ENCODE measurements at places on chromosomes 6 and 20.

GRCh38 chr6:42411406-42411805 lies 40.3 kb downstream of the TRERF1 start:
- no peak for DNase-seq

- DNase-seq, result no peak
These were observed 26.8 kb downstream of the ERGIC3 start for GRCh38 chr20:35568645-35569044.

GRCh38 chr6:168530653-168531071 lies 89.7 kb downstream of the SMOC2 start:
- no peak for DNase-seq

DNA sequence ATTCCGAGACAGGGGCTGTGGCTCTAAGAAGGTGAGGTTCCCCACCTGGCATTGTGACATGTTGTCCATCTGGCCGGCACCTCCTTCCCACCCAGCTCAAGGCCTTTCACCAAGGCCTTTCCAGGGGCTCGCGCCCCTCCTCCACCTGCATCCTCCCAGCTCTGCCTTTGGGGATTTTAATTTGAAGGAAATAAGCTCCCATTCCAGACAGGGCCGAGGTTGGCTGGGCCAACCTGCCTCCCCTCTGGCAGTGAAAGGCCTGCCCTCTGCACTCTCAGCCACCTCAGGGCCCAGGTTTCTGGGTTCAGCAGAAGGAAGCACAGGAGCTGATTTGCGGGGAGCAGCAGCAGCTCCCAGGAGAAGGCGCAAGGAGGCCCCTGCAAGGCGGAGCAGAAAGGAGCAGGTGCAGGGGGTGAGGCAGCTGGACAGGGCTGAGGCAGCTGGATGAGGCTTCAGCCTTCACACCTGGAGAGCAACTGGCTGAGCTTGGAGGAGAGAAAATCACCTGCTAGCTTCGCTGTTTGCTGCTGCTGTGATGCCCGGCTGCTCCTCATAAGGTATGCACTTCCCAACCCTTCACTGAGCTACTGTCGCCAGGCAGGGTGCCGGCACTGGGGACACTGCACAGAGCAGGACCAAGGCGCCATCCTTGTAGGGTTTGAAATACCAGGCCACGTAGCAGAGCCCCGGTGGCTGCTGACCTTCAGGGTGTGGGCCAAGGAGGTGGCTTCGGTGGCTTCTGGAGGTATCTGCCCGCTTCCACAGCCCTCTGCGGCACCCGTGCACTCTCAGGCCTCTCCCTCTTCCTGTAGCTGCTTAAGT lies 147.0 kb downstream of the SYNDIG1 start:
- DNase-seq, result no peak

- no peak for DNase-seq
These were observed 381.9 kb upstream of the EPHA7 start for GRCh38 chr6:93801101-93801847.

- peak; percentile 34 for DNase-seq
These were observed 53.7 kb downstream of the BMP7 start for GRCh38 chr20:57212534-57213276.

DNA sequence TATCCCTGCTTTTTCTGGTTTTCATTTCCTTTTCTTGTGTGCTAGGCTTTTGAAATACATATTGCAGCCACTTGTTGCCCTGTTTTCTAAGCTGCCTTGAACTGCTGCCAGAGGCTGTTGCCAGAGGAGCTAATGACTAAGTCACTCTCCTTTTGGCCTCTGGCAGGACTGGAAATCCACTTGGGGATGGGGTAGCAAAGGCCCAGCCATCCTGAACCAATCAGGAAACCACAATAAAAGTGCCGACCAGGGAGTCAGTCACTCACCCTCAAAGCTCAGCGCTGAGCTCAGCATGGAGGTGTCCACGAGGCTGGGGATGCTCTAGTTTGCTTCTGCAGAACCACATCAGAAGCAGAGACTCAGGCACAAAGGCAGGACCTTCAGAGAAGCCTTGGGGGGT lies 813.0 kb downstream of the DHX35 start:
- peak; percentile 95 for DNase-seq

DNA sequence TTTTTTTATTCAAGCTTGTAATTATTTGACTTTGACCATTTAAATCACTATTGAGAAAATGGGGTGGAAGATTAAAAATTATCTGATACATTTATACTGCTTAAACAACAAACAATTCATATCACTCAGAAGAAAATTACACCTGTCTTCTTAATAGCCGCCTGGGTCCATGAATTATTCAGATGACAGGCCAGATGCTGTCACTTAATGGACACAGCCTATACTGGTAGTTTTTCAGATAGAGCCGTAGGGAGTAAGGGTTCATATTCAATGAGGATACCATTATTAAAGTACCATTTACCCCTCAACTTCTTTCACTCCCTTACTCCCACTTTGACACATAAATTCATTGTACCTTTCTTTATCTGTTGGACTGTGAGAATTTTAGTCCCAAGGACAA lies 1193.4 kb upstream of the MAP3K7 start:
- no peak for DNase-seq

DNA sequence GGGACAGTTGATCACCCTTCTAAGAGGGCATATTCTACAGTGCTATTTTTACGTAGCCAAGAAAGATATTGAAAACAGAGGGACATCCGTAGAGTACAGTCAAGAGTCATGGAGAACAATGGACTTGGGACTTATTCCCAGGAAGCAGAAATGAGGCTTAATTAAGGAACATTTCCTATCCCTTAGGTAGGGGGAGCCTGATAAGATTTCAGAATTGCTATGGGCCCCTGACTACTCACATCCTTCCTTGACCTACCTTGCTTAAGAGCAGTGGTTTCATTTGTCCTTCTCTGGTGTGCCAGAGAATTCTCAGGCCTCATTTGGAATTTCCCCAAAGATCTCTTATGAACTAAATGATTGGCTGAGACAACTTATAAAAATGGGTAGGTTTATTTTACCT lies 189.5 kb upstream of the DTNBP1 start:
- DNase-seq, result no peak

- no peak for DNase-seq
These were observed 19.0 kb downstream of the VAPB start for GRCh38 chr20:58407966-58408557.

DNA sequence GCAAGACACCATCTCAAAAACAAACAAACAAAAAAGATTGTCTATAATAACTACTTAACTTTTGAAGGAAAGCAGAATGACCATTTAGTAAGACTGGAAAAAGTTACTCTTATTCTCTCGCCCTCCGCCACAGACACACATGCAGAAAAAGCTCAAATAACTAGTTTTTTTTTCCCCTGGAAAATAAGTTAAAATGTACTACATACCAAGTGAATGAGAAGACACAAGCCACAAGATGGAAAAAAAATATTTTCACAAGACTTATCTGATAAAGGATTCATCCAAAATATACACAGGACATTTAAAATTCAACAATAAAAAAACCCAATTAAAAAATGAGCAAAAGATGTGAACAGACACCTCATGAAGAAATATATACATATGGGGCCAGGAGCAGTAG lies 31.9 kb downstream of the NUDT3 start:
- DNase-seq, result no peak

DNA sequence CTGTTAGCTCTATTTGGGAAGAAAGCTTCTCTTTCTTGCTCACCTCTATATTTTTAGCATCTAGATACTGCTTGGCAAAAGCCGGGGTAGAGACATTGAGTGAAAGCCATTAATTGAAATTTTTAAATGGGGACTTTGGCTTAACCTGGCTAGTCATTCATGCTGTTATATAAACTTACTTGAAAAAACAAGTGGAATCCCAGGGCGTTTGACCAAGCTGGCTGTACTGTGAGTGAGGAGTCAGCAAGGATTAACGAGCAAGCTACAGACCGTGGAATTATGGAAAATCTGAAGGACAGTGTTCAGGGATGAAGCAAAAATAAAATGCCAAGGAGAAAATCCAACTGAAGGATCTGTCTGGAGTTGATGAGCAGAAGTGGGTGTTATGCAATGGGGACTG lies 232.0 kb downstream of the GRM1 start:
- DNase-seq, result no peak

GRCh38 chr20:50826121-50826520 lies 31.3 kb downstream of the BCAS4 start:
- DNase-seq, result peak; percentile 64

GRCh38 chr6:41469156-41470028 lies 76.8 kb upstream of the FOXP4 start:
- no peak for DNase-seq

GRCh38 chr20:43636429-43636828 lies 30.5 kb upstream of the MYBL2 start:
- no peak for DNase-seq

DNA sequence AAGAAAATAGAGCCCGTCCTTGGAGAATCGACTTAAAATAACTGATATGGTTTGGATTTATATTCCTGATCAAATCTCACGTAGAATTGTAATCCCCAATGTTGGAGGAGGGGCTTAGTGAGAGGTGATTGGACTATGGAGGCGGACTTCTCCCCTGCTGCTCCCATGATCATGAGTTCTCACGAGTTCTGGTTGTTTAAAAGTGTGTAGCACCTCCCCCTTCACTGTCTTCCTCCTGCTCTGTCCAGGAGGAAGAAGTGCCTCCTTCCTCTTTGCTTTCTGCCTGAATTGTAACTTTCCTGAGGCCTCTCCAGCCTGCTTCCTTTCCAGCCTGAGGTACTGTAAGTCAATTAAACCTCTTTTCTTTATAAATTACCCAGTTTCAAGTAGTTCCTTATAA lies 529.2 kb downstream of the HAO1 start:
- DNase-seq, result no peak

- DNase-seq, result no peak
These were observed 667.9 kb downstream of the EPM2A start for GRCh38 chr6:145067430-145067829.

DNA sequence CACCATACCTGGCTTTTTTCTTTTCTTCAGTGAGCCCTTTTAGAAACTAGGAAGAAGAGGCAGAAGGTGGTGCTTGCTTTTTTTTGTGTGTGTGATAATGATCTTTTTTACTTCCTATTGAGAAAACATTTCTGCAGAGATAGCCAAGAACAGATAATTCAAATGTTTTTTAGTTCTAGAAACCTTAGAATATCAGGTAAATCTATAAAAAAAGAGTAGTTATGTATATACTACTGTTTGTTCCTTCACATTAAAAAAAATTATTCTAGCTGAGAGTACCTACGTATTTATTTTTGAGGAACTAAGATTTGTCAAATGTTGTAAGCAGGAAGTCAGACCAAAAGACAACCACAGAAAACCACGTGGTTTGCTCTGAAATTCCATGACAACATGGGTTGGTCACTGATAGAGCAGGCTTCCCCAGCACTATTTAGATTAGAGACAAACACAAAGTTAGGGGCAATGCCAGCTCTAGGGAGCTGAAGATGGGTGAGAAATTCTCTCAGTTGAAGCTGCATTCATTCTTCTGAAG lies 12.8 kb downstream of the STK4 start:
- no peak for DNase-seq

- DNase-seq, result no peak
These were observed 1.5 kb upstream of the TNNC2 start for GRCh38 chr20:45828589-45828988.

- no peak for DNase-seq
These were observed 158.9 kb downstream of the SMOC2 start for GRCh38 chr6:168599769-168600330.

- DNase-seq, result no peak
These were observed 23.4 kb downstream of the PACSIN1 start for GRCh38 chr6:34489207-34489805.

DNA sequence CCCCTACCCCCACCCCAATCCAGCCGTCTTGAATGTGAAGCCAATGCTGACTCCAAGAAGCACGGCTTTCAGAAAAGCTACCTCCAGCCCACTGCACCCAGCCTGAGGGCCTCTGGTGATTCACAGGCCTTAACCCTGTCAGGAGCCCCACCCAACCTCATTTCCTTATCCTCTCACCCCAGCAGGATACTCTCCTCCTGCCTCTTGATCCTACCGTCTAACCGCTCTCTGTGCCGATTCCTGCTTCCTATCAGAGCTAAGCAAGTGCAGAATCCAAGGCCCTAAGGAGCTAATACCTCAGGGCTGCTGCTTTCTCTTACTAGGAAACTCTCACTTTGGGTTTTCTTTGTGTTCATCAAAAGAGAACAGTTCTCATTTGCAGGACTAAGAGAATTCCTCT lies 47.2 kb downstream of the TRERF1 start:
- no peak for DNase-seq

DNA sequence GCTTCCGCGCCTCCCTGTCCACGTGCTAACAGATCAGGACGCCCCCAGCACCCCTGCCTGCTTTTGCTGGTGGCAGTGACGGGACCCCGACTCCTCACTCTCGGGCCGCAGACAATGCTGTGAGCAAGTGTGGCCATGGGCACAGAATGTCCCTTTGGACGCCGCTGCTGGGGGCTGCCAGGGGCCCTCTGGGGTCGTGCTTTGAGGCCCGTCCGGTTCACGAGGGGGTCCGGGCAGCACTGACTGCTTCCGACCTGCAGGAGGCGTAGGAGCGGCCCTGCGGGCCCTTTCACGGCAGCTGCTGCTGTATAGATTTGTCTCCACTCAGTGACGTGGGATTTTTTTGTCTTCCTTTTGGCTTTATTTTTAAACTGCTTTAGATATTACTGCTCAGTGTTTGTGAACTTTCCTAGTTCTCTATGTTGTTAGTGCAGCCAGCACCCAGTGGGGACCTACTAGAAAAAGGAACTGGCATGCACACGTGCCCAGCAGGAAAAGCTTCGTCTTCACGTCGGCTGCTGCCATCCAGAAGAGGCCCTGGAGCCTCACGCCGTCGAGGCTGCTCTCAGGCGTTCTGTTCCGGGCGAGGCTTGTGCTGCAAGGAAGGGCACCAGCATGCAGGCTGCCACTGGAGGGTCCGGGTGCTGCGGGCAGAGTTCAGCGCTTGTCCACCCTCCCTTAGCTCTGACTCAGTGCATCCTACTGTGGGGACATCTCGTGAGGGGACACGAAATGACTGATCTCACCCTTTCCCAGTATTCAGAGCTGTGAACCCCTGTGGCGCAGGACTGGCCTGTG lies 21.7 kb downstream of the UCKL1 start:
- peak; percentile 15 for DNase-seq

DNA sequence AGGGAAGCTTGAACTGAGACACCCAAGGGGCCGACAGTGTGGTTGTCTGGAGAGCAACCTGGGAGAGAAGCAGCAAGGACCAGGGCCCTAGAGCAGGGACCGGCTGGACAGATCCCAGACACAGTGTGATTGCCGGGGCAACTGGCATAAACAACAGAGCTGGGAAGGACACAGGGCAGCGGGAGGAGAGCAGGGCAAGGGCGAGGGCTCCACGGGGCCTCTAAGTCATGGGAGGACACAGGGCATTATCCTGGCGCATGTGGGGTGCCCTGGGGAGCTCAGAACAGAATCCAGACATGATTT lies 31.1 kb upstream of the CCR6 start:
- DNase-seq, result no peak

GRCh38 chr6:144331491-144331969 lies 46.4 kb downstream of the UTRN start:
- DNase-seq, result no peak

GRCh38 chr6:157999168-158000051 lies 17.7 kb downstream of the SYNJ2 start:
- DNase-seq, result no peak

- no peak for DNase-seq
These were observed 129.6 kb downstream of the PACRG start for GRCh38 chr6:162857326-162857725.

DNA sequence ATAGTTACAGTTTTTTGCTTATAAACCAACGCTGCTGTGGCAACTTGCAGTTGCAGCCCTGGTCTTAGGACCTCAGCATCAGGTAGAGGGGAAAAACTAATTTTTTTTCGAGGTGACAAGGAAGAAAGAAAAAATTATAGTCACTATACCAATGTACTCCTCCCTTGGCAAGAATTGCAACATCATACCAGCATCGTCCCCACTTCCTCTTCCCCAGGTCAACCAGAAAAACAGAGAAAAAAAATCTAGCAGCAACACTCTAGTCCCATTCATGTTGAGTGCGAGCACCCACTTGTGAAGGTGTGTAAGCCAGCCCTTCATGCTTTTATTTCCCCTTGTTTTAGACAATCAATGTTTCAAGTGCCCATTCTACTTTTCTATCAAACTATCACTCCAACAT lies 13.1 kb upstream of the DCBLD1 start:
- no peak for DNase-seq

Data from adrenal gland (tissue), 19 donors.